ENCODE measurements at places on chromosomes 5 and 9.

DNA sequence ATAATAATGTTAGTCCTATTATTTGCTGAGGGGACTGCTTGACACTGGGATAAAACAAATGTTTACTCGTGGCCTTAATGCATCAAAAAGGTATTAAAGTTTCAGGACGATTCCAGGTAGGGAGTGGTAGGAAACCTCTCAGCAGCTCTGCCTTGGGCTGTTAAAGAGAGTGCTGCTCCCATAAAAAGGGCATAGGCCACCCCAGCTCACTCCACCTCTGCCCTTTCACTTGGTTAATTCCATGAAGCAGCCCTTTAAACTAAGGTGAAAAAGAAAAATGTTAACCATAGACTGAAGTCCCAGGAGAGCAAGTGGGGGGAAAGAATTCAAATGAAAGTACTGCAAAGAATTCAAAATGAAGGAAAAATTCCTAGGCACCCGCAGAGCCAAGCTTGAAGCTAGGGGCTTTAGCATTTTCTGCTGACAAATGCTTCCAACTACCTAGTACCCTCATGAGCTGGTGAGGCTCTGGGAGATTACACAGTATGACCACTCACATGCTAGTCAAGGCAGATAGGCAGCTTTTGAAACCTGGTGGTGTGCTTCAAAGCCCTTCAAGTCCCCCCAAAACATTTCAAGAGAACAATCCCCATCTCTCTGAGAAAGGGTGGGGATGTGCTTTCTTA, 8.5 kb downstream of the KLF9 start:
- ATAC-seq: peak; percentile 66

GRCh38 chr5:82747986-82748385, 329.2 kb downstream of the TMEM167A start:
- ATAC-seq: peak; percentile 56

- ATAC-seq: no peak
These were observed 58.6 kb downstream of the STK10 start for GRCh38 chr5:172129256-172129910.

- no peak for ATAC-seq
These were observed 30.2 kb upstream of the SEMA4D start for GRCh38 chr9:89528131-89528530.

- ATAC-seq: no peak
These were observed 170.1 kb downstream of the GADD45G start for GRCh38 chr9:89774858-89775370.

DNA sequence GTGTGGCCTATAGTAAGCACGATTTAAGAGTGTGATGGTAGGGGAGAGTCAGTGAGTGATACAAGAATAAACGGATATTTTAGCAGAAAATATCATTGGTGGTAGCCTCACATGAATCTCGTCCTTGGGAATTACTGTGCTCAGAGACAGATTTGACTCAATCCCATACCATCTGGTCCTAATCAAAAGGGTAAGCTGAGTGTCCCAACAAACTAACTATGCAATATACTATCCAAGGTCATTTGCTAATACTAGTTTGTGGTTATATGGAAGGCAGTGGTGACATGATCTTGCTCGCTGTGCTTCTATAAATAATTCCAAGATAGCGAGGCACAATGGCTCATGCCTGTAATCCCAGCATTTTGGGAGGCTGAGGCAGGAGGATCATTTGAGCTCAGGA, 103.2 kb downstream of the TRPM6 start:
- ATAC-seq: no peak
